ENCODE measurements at places on chromosomes 5 and 9.

- no peak for DNase-seq
Measured at GRCh38 chr9:75372499-75373268, 284.4 kb downstream of the OSTF1 start.

- DNase-seq: no peak
Measured at GRCh38 chr9:104572612-104573011, 3.6 kb downstream of the OR13C8 start.

GRCh38 chr5:17106521-17106920 is 110.9 kb upstream of the BASP1 start:
- no peak for DNase-seq

- peak; percentile 22 for DNase-seq
Measured at GRCh38 chr9:70484232-70485130, 70.0 kb upstream of the KLF9 start.

GRCh38 chr9:94699715-94700373 is 26.7 kb upstream of the AOPEP start:
- DNase-seq: no peak

- DNase-seq: no peak
Measured at GRCh38 chr9:132295181-132295580, 59.6 kb downstream of the SETX start.

- DNase-seq: no peak
Measured at GRCh38 chr9:122229485-122229837, 704 bp upstream of the LHX6 start.

DNA sequence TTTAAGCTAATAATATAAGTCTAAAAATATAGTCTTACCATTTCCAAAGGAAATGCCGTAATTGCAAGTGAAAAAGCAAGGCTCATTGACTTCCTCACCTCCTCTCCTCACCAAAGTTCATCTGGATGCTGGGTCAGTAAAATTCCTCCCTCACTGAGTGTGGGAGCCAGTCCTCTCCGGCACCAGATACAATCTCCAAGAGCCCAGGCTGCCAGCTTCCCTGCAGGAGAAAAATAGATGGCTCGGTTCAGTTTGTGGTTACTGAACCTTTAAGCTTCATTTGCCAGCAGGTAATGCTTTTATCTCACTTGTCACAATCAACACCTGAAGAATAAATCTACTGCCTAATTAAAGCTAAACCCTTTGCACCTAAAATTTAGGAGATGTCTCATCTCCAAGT is 115.3 kb upstream of the VLDLR start:
- DNase-seq: no peak

GRCh38 chr9:115980976-115981375 is 172.6 kb upstream of the PAPPA start:
- DNase-seq: no peak

DNA sequence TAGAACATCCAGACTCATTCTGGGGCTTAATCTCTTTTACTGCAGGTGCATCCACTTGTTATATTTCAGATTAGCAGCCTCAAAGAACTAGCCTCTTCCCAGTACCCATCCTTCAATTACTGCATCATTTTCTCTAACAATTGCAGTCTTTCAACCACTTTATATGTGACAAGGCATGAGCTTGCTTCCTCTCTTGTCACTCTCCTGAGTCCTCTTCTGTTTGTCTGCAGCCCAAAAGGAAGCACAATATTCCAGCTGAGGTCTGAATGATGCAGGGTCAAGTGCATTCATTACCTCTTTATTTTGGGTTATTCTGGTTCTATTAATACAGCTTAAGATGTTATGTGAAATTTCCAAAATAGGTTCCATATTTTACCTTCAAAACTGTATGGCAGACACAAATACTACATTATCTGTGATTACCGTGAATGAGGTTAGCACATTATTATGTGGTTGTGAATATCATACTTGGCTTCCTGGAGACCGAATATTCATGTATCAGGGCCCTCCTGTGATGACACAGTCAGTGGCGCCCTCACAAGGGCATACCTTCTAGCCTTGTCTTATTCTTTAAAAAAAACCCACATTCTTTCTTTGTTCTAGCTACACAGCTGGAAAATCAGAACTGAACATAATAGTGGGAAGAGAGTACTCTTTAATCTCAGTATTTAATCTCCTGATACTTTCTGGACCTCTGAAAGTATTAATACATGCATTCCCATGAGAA is 323.8 kb downstream of the PDE4D start:
- DNase-seq: no peak

Data from Jurkat, Clone E6-1 (cell line).